ENCODE measurements at places on chromosomes 7 and 10. TPM values are rescaled to one million over a fixed set of nuclear protein-coding genes. Genes with fewer than 3 reads are reported as not detected.

DNA sequence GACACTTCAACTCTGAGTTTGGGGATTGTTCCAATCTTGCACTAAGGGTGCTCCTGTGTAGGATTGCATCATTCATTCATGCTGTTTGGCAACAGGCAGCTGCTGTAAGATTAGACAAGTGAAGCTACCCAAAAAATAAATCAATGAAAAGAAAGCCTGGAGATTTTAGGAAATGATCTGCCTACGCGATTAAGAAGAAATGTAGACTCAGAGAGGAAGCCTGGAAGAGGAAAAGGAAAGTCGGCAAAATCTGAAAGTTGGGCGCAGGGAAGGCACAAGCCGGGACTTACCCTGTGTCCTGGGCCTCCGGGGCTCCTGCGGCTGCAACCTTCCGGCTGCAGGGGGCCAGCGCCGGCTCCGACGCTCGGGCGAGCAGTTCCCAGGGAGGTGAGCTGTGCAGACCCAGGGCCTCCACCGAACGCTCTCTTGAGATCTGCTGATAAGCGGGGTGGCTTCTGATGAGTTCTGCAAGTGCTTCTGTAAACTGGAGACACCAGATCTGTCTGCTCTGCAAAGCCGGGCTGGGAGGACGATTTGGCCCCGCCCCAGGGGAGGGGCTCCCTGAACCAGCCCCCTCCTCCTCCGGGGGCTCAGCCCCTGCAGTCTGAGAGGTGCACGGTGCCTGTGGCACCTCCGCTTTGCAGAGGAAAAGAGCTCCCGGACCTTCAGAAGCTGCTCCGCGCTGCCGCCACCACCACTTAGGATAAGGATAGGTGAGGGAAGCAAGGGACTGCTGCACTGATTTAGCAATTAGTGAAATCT is 17.4 kb downstream of the PSPH start:
- peak; percentile 58 for DNase-seq

DNA sequence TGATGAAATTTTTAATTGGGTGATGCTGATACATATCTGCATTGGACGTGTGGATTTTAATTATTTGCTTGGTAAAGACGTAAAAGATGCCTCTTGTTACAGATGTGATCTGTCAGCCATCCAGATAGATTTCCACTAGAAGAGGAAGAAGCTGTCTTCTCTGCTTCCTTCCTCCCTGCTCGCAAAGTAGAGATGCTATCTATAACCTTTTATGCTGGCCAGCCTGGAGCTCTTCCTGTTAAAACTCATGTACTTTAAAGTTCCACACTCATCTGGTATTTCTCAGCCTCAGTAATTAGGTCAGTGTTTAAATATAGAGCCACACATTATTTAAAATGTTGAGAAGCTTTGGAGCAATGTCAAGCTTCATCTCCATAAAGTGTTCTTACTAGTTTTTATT is 51.2 kb upstream of the TMEM229A start:
- DNase-seq: no peak

DNA sequence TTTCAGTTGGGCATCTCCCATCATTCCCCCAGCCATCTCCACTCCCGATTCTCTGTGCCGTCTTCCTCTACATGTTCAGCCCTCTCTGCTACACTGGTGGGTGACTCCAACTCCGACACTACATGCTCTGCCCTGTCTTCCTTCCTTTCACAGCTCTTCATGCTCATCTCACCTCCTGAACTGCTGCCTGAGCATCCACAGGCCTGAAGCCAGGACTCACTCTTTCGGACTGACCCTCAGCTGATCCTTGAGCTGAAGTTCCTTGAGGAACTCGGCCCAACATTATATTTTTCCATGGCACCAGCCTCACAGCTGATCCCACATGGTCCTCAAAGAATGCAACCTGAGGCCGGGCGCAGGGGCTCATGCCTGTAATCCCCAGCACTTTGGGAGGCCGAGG is 538.4 kb downstream of the PTPRN2 start:
- no peak for DNase-seq

PVRIG gene
- total RNA-seq: not detected

SSC4D gene
- not detected for total RNA-seq

GRCh38 chr10:111996103-111996502 is 187.5 kb downstream of the GPAM start:
- DNase-seq: no peak

- DNase-seq: no peak
These were observed 491.9 kb downstream of the SORCS1 start for GRCh38 chr10:106672517-106673175.

DNA sequence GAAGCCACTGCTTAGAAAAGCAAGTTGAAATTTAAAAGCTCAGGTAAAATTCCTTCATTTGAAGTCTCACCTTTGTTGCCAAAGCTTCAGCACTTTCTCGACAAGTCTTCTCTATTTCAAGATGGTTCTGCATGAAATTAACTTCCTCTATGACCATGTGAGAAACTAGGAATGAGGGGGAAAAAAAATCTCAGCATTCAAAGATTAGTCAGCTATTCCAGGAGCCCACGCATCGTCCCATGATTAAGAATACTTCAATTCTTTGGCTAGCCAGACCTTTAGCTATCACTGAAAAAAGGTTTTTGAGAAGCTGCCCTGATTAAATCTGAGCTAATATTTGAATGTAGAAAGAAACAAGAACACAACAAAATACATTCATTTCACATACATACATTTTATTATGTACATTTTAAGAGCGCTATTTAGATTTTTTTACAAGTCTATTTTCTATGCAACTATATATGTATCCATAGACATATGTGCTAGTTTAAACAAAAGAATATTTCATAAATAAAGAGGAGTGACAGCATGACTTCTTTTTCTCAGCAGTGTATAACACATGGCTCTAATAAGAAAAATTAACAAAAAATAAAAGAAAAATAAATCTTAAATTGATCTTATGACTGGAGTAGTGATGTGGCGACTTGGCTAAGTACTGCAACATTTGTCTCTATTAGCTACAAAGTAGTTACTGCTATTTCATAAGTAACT is 44.8 kb downstream of the SHTN1 start:
- no peak for DNase-seq

C10orf53 gene
- total RNA-seq: not detected

CFAP46 gene
- total RNA-seq: not detected

Data from MG63 (cell line).